Fibroblast of skin of scalp (primary cell): ENCODE measurements at places on chromosomes 4 and X.
A peak's percentile ranks its signal among the peaks of the same experiment; 100 is the strongest.

- peak; percentile 96 for DNase-seq
These were observed 459.7 kb downstream of the IL15 start for GRCh38 chr4:142095886-142096605.

- DNase-seq, result no peak
These were observed 44.7 kb upstream of the ACSL4 start for GRCh38 chrX:109777749-109778148.

DNA sequence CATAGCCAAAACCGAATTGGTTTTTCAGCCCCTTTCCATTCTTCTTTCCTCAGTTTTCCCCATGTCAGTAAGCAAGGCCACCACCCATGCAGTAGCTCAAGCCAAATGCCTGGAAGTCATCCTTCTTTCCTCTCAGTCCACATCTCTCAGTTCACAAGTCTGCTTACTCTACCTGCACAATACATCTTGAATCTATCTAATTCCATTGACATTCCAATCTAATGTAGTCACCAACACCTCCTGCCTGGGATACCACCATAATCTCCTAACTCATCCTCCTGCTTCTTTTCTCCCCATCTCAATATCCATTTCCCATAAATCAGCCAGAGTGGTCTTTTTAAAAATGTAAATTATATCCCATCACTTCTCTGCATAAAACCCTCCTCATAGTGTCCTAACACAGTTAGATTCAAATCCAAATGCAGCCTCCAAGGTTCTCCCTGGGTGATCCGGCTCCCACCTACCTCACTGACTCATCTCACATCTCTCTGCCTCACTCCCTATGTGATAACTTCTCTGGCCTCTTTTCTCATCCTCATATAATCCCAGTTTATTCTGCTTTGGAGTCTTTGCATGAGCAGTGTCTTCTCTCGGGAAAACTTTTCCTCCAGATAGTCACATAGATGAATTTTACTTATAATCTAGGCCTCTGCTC lies 26.9 kb downstream of the KCNIP4 start:
- no peak for DNase-seq

- DNase-seq, result no peak
These were observed 27.2 kb upstream of the CD40LG start for GRCh38 chrX:136620780-136621179.

DNA sequence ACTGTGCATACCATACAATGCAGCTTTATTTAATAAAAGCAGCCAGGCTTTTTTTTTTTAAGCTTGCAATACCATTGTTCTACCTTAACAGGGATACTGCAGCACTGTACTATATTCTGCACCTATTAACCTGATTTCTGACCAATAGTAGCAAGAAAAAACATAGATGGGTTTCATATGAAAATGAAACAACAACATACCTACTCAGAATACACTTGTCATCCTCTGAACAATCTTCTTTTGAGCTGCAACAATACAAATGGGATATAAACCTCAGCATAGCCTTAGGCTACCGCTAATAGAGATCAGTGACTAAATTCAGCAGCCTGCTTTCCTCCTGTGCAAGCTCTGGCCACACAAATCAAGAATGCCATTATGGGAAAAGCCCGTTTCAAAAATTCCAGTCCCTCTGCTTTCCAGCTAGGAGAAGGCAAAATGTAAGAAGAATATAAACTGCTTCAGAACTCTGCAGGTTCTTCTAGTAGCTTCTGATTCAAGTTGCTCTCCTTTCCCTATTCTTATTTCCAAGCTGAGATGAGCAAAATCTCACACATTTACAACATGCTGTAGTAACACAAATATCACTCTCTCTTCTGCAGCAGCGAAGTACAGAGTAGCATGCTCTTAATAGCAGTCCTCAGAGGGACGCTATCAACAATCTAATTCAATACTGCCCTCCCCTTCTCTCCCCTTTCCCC lies 143.4 kb downstream of the KLHL13 start:
- no peak for DNase-seq

GRCh38 chr4:107512549-107512948 lies 207.5 kb downstream of the PAPSS1 start:
- DNase-seq, result no peak

DNA sequence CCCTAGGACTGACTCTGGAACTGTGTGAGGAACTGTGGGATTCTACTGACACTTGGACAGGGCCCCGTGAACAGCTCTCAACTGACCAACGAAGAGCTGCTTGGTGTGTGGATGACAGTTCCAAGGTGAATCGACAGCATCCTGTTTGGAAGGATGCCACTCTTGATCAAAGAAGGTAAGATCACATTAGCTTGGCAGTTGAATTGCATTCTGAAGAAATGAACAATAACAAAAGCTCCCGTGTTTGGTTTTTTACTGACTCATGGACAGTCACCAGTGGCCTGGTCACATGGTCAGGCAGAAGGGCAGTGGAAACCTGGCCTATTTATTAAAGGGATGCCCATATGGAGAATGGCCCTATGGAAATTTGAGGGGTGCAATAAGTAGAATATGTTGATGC lies 33.1 kb upstream of the GPR34 start:
- no peak for DNase-seq

GRCh38 chr4:106186201-106186600 lies 129.8 kb downstream of the TBCK start:
- DNase-seq, result no peak

GRCh38 chr4:184294606-184295133 lies 77.0 kb upstream of the ENPP6 start:
- DNase-seq, result no peak

DNA sequence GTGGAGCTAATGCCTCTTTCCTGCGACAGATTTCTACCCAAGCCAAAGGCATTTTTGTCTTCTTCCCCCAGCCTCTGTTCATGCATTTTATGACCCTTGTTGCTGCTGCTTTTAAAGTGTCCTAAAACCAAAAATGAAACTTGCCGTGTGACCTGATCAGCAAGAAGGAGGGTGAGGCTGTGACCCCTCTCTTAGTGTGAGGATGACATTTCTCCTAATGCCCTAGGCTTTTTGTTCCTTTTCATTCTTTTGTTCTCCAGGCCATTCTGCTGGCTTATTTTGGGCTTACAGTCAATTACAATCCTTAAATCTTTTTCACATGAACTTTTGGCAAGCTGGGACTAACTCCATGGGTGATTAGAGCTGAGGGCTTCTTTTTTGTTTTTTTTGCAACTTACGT lies 34.4 kb downstream of the PTTG2 start:
- DNase-seq, result no peak

- no peak for DNase-seq
These were observed 320.8 kb downstream of the ADAM29 start for GRCh38 chr4:175238827-175239517.

DNA sequence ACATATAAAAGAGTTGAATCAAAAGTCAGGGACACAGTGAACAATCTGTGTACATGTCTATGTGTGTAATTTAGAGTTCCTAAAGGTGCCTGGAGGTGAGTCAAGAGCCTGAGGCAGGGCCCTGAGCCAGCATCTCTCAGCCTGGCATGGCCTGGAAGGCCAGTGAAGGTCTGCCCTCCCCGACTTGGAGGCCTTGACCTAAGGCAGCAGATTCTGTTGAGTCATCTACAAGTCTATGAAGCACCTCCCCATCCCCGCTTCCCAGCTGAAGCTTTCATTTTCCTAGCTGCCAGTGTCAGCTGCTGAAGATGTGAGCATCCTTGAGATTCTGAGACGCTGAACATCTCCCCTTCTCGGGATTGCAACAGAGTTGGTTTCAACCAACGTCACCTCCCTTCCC lies 583.9 kb downstream of the BCOR start:
- no peak for DNase-seq

- peak; percentile 7 for DNase-seq
These were observed 63.5 kb upstream of the WDR17 start for GRCh38 chr4:176002007-176002613.

DNA sequence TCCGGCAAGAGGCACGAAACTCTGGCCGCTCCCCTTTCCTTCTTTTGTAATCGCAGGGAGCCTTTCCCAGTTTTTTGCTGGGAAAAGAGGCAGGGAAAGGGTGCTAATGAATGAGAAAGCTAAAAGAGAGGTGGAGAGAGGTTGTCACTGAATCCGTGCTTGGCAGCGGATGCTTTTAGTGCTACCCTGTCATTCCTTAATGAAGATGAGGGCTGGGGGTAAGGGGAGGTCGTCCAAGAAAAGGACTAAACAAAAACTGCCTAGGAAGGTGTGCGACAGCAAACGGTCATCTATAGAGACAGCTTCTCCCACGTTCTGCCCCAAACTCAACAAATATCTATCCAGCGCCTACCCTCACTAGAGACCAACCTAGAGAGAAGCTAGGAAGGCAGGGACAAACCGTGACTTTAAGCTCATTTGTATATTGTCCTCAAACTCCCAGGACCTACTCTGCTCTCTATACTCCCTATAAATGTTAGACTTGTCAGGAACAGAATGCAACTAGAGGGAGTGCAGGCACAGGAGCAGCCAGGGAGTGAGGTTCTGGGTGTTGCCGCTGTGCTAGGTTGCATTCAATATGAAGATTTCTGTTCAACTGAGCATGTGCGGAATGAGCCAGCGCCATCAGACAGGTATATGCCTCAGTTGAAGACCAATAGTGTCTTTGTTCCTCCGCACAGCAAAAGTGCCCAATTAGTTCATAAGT lies 777 bp upstream of the CASK start:
- peak; percentile 29 for DNase-seq

DNA sequence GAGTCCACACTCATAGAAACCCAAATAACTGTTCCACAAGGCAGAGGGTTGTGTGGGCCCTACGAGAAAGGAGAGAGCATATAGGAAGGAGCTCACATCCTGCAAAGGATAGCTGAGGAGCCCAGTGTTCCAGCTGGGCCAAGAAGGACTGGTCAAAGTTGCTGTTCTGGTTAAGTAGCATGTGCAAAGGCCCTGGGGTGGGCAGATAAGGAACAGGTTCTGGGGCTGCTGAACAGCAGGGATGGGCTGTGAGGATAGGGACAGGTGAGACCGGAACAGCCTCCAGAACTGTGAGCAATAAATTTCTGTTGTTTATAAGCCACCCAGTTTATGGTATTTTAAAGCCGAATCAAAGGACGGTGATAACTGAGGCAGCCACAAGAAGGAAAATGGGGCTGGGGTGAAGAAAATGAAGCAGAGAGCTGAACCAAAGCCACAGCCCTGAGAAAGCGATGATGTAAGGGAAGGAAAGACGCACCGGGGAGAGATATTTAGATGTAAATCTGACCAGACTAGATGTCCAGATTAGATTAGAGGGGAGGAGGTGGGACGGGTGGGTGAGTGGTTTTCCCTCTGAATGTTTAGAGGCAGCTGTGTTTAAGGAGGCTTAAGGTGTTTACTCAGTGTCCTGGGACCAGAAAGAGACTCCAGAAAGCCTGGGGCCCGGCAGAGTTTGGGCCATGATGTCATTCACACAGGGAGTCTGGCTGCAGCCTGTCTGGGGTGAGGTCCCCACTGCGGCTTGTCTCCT lies 180.8 kb upstream of the BCOR start:
- DNase-seq, result peak; percentile 49

GRCh38 chr4:189835505-189835904 lies 105.2 kb upstream of the FRG1 start:
- no peak for DNase-seq

GRCh38 chr4:86004030-86004429 lies 355.8 kb downstream of the MAPK10 start:
- DNase-seq, result no peak

- DNase-seq, result no peak
These were observed 313.4 kb upstream of the MAGEB2 start for GRCh38 chrX:29902004-29902403.

DNA sequence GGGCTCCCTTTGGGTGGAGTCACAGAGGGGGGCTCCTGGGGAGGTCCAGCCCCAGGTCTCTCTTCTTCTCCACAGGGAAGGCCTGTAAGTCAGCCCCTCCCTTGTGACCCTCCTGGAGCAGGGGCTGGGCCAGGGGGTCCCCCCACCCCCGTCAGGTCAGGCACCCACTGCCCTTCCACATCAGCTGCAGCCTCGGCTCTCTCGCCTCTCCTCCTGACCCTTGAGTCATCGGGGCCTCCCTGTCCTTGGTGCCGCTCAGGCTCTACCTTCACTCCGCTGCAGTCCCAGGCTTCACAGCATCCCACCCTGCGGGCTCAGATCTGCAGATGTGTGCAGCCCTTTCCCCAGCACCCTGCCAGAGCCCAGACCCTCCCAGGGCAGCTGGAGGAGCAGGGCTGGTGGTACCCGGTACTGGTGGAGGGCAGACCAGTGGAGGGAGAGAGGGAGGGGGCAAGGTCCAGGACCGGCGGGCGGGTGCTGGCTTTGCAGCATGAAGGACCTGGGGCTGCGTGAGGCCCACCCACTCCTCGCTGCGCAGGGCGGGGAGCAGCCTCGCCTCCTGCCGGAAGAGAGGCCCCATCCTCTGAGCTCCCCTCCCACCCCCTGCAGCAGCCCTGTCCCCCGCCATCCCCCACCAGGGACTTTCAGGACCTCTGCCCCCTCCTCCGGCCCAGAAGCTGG lies 117.1 kb downstream of the FAM53A start:
- DNase-seq, result no peak

- DNase-seq, result no peak
These were observed 1389.0 kb upstream of the IGFBP7 start for GRCh38 chr4:58499182-58499581.

DNA sequence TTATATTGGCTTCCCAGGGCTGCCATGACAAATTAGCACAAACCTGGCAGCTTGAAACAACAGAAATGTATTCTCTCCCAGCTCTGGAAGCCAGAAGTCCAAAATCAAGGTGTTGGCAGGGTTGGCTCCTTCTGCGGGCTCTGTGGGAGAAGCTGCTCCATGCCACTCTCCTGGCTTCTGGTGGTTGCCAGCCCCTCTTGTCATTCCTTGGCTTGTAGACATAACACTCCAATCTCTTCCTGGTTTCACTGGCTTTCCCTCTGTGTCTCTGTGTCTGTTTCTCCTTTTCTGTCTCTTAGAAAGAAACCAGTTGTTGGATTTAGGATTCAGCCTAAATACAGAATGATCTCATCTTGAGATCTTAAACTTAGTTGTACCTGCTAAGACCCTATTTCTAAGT lies 85.5 kb downstream of the USP46 start:
- no peak for DNase-seq

GRCh38 chr4:152478461-152479237 lies 57.2 kb downstream of the FBXW7 start:
- DNase-seq, result peak; percentile 53

- DNase-seq, result no peak
These were observed 193.3 kb downstream of the ANKRD50 start for GRCh38 chr4:124519196-124519595.

GRCh38 chr4:18020145-18020670 lies 1.3 kb downstream of the LCORL start:
- DNase-seq, result no peak

DNA sequence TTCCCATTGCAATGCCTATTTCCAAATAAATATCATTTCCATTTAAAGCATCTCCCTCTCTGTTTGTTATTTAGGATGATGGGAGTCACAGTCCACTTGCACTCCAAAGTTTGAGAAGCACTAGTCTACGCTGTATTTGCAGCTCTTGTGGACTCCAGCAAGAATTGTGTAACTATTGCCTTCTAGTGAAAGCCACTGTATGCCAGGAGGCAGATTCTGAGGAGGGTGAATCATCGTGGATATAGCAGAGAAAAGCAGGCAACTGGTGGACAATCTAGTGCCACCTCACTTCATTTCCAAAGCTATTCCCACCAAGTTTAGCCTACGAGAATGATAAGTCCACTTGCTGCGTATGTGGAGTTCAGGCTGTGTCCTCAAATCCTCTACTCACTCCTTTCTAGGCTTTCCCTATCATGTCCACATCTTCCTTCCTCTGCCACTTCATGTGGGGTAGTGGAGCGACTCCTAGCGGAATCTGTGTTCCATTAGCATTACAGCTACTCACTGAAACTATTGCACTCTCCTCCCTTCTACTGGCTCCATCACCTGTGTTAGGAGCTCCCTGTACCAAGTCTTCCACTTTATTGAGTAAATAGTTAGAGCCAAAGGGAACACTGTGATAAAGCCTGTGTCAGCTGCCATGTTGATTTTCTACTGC lies 501.8 kb upstream of the GALNT7 start:
- no peak for DNase-seq

GRCh38 chr4:78544678-78545077 lies 6.9 kb upstream of the ANXA3 start:
- DNase-seq, result no peak
